Sciatic nerve (tissue), 2 donors: ENCODE measurements at places on chromosomes 6 and 20. TPM values are rescaled to one million over a fixed set of nuclear protein-coding genes. Genes with fewer than 3 reads are reported as not detected.
A peak's percentile ranks its signal among the peaks of the same experiment; 100 is the strongest.

COQ3 gene
- 5.3 TPM for total RNA-seq

VGLL2 gene
- not detected for total RNA-seq

- DNase-seq: peak; percentile 42
Measured at GRCh38 chr20:24731312-24731711, 217.8 kb upstream of the CST7 start.

GRCh38 chr6:20180935-20181334, 31.3 kb downstream of the MBOAT1 start:
- no peak for DNase-seq

GRCh38 chr6:125636671-125637070, 112.8 kb upstream of the HEY2 start:
- no peak for DNase-seq

DNA sequence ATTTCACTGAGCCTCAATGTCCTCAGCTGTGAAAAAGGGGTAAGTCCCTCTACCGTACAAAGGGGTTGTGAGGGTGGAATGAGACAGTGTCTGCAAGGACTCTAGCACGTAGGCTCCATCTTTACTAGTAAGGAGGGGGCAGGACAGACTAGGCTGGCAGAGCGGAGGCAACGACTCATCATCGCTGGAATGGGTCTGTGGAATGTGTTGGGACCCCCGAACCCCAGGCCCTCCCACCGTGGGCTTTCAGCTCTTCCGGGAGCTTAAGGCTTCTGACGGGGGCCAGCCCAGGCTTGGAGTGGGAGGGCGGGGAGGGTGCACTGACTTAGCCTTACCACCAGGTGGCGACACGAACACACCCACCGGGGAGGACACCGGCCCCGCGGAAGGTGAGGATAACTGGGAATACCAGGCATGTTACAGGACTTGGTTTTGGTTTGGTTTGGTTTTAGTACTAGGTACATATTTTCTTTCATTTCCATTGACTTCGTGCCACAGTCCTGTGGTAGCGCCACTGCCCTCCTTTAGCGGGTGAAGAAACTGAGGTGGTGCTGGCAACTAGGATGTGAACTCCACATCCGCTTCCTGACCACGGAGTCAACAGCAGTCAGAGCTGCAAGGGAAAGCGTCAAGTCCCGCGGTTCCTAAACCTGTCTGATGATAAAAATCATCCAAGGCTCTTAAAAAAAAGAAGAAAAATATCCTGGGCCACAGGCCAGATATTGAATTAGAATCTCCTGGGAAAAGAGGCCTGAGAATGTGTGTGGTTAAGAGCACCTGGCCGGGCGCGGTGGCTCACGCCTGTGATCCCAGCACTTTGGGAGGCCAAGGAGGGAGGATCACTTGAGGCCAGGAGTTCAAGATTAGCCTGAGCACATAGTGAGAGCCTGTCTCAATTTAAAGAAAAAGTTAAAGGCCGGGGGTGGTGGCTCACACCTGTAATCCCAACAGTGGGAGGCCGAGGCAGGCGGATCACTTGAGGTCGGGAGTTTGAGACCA, 10.3 kb upstream of the TULP1 start:
- DNase-seq: peak; percentile 85

- no peak for DNase-seq
Measured at GRCh38 chr6:136251394-136251793, 1.3 kb upstream of the MTFR2 start.
